Activated CD4-positive, alpha-beta T cell treated with anti-CD3 and anti-CD28 coated beads for 24 hours (primary cell): ENCODE measurements at places on chromosomes 2 and 18.

DNA sequence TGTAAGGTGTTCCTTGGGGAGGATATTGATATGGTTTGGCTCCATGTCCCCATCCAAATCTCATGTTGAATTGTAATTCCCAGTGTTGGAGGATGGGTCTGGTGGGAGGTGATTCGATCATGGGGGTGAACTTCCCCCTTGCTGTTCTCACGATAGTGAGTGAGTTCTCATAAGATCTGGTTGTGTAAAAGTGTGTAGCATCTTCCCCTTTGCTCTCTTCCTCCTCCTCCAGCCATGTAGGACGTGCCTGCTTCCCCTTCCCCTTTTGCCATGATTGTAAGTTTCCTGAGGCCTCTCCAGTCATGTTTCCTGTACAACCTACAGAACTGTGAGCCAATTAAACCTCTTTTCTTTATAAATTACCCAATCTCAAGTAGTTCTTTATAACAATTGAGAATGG, 458.7 kb downstream of the LPIN1 start:
- DNase-seq: no peak

DNA sequence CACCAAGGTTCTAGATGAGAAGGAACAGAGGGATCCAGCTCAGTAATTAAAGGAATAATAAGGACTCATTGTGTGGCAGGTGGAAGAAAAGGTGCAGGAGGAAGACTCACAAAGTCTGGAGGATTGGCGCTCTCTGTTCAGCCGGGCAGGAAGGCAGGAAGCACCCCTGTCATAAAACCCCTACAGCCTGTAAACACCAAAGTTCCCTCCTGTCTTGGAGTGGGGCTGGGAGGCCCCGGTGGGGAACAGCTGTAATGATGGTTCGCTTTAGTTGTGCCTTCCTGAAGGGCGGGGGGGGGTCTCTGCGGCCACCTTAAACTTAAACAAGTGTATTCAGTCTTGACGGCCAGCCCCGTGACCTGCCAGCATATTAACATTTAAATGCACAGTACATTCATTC, 84.3 kb downstream of the GBX2 start:
- DNase-seq: no peak

GRCh38 chr2:9225806-9226205, 19.2 kb downstream of the ASAP2 start:
- no peak for DNase-seq

DNA sequence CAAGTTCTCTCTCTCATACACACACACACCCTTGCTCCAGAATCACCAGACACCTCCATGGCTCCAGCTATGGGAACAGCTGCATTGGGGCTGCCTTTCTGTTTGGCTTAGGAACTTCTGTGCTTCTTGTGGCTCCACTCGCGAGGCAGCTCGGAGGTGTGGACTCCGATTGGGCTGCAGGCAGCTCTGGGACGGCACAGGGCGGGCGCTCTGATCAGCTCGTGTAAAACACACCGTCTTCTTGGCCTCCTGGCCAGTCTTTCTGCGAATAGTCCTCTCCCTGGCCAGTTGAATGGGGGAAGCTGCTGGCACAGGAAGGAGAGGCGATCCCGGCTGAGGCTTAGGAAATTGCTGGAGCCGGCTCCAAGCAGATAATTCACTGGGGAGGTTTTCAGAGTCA, 22.4 kb downstream of the FOSL2 start:
- DNase-seq: no peak

DNA sequence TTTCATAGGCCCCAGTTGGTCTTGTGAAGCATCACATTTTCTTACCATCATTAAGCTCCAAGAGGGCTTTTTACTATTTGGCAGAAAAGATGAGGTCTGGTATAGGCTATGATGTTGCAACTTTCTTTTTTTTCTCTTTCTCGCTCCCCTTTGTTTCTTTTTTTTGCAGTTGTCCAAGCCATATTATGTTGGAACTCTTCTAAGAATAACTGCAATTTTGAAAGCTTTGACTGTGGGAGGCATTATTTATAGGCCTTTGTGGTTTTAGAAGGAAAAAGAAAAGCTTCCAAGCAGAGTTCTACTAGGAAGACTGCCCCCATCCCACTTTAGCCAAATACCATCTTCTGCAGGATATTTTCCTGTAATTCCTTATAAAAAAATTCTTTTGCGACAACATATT, 571.6 kb downstream of the ARHGAP15 start:
- DNase-seq: no peak

GRCh38 chr18:58924473-58924872, 59.8 kb downstream of the ZNF532 start:
- no peak for DNase-seq

DNA sequence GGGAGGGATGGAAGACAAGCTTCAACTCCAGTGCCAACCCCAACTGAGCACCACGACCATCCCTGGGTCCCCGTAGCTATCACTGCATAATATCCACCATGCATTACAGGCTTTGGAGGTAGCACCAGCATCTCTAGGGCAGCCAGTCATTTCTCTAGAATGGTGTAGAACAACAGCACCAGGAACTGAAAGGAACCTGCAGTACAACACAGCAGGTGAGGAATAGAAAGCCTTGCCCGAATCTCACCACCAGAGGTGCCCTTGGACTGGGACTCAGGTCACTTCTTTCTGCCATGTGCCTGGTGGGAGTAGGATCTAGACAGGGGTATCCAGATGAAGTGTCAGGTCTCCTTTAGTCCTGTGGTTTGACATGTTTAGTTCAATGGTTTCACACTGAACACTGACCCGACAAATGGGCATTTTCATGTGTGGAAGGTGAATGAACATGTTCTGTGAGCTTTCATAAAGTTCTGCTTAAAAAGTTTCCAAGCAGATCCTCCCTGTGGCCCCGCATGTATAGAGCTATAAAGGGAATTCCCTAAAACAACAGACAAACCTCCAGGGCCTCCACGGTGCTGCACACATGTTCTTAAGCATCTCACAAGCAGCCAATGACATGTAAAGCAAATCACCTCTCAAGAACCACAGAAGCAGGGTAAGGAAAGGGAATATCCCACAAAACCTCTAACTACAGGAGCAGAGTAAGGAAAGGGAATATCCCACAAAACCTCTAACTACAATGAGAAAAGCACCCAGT, 208.3 kb downstream of the AFF3 start:
- DNase-seq: no peak

DNA sequence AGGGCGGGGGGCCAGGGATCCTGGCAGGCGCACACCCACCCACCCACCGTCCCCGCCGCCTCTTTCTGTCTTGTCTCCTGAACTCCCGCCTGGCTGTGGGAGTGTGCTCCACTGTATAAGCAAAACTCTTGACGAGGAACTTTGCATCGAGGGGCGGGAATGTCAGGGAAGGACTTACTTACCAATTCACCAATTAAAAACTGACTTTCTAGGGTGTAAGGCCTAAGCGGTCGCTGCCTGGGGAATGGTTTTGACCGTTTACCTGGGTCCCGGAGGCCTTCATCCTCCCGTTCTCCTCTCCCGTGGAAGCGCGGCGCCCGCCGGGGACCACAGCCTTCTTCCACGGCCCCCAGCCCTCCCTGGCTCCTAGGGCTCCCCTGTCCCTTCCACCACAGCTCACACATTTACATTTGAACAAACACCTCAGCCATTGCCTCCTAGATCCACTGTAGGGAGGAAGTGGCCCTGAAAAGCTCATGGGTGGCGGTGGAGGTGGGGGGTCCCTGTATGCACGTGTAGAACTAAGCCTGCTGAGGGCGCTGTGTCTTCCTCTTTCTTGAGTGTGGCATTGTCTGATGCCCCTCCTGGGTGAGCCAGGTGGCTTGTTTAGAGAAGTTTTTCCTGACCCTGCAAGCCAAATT, 8.9 kb downstream of the ASIC4 start:
- no peak for DNase-seq

GRCh38 chr2:165872101-165872791, 78.2 kb upstream of the GALNT3 start:
- no peak for DNase-seq

DNA sequence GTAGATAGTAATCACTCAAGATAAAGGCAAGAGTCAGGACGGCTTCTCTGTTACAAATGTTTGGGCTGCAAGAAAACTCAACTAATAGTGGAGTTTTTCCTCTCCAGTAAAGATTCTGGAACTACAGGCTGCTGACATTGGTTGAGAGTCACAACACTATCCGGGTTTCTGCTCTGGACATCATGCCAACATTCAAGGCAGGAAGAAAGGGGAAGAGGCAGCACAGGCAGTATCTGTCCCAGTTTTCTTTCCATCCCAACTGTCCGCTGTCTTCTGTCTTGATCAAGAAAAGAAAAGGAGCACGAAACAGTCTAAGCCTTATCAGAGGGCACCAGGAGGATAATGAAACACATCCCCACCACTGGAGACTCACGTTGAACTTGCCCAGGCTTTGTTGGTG, 132.1 kb downstream of the MAIP1 start:
- DNase-seq: no peak
